ENCODE measurements at places on chromosomes 3 and 15.

DNA sequence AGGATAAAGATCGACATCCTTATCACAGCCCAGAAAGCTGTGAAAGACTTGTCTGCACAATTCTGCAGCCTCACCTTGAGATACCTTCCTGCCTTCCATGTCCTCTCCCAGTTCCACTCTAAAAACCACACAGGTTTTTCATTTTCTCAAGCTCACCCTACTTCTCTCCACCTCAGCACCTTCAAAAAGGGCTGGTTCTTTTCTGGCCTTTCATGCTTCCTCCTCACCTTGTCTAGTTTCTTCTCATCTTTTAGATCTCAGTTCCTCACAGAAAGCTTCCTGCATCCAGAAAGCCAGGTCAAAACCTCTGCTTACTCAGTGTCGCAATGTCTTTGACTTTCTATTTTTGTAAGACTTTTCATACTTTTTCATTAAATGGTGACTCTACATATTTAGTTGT lies 140.2 kb upstream of the STT3B start:
- no peak for DNase-seq

DNA sequence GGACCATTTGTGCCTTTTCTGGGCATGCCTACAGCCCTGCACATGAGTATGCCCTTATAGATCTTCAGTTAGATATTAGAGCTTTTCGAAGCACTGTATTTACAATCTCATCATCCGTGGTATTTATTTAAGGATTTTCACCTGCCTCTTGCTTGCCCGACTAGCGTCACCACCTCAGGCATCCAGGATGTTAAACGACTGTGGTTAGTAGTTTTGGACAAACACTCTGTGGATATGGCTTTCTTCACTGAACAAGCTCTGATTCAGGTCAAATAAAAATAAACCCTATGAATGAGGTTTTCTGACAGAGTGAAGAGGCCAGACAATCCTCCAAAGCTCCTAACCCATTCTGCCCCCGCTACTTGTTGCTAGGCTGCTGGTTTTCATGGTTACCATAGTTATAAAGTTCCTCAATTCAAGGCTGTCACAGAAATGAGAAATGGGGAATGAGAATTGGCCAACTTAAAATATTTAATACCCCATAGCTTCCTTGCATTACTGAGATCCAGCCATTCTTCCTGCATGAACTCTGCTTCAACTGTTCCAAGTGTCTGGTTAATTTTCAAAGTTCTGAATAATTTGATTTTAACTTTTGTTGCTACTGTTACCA lies 440.1 kb downstream of the GABRG3 start:
- DNase-seq, result no peak

- no peak for DNase-seq
Observed at GRCh38 chr3:63202529-63202928, 75.6 kb upstream of the SYNPR start.

DNA sequence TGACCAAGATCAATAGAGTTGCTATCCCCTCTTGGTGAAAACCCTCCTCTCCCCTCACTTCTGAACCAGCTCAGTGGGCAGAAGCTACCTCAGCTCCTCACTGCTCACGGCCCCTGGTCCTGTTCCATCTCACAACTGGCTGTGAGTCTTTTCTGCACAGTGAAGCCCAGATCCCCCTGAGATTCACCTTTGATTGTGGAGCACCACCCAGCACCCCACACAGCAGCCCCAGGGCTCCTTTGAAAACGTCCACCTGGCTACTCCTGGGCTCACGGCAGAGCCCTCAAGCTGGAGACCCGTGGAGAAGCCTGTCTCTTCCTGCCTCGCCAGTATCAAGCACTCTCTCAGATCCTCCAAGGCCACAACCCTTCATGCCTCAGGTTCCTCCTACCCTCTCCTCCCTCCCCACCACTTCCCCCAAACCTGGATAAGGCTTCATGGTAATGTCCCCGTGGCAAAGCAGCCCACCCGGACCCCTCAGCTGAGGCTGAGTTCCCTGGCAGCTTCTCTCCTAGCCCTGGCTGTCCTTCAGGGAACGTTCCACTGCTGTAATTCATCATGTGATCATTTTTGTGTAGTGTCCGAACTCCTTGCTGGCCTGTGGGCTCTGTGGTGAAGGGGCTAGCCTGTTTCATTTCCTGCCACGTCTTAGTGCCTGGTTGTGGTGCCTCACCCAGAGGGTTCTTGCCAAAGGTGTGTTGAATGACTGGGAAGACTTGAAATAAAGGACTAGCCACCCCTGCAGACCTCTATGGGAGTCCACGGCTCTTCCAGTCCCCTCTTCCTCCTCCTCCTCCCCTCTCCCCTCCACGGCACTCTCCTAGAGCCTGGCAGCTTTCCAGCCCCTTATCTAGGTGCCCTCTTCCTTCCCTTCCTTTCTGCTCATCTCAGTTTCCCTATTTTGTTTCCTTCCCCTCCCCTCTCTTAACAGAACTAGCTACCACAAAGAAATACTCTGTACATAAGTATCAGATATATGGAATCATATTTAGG lies 44.5 kb downstream of the KY start:
- DNase-seq, result no peak

GRCh38 chr15:51191072-51191670 lies 96.5 kb upstream of the TNFAIP8L3 start:
- DNase-seq, result no peak

DNA sequence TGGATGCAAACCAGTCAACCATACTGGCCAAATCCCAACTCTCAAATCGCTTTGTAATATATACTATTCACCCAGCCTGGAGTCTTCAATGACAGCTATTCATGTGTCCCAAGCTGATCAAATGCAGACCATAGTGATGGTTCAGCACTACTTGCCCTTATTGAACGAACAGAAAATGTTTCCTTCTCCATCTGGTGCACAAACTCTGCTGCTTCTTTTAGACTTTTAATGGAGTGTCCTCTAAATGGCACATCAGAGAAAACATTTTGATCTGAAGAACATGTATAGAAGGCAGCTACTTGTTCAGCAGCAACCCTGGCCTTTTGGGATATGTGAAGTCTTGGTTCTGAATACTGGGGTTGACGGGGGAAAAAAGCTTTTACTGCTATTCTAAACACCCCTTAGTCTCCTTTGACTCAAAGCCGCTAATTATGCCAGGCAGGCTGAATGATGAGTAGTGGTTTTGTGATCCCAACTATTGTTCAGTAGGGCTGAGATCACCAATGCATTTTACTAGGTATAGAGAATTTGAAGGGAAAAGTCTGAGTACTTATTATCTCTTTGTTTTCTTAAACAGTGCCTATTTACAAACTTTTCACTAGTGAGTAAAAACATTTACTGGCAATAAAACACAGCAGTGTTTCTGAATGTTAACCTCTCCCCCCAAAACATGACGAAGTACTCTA lies 781.2 kb downstream of the ROBO1 start:
- DNase-seq, result no peak

GRCh38 chr3:151301787-151302186 lies 14.8 kb downstream of the GPR87 start:
- DNase-seq, result no peak

DNA sequence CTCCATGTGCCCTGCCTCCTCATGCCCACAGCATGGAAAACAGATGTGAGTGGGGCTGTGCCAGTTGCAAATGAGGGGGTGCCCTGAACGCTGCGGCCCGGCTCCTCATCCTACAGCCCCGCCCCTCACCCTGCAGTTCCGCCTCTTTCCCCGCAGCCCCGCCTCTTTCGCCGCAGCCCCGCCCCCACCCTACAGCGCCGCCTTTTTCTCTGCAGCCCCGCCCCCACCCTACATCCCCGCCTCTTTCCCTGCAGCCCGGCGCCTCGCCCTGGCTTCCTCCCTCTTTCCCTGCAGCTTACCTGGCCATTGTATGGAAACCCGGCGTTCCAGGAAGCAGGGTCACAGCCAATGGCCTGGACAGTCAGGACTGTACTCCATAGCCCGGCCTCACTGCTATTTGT lies 284.9 kb downstream of the TLE3 start:
- no peak for DNase-seq

- no peak for DNase-seq
Observed at GRCh38 chr3:184259878-184260723, 1.3 kb downstream of the CAMK2N2 start.

- DNase-seq, result no peak
Observed at GRCh38 chr3:183266454-183266853, 13.4 kb downstream of the B3GNT5 start.

DNA sequence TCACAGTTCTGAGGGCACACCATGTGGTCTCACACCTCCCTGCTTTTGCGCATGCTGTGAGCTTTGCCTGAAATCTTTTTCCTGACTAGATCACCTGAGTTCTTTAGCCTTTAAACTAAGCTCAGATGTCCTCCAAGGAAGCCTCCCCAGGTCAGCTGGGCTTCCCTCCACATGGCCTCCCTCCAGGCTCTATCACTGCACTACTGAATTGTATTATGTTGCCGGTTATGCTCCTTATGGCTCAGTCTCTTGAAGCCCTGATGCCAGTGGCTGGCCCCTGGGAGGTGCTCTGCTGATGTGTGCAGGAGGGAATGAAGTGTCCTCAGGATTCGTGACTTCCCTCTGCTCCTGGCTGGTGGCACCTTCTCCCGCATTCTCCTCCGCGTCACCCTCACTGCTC lies 93.3 kb upstream of the BLM start:
- DNase-seq, result no peak

DNA sequence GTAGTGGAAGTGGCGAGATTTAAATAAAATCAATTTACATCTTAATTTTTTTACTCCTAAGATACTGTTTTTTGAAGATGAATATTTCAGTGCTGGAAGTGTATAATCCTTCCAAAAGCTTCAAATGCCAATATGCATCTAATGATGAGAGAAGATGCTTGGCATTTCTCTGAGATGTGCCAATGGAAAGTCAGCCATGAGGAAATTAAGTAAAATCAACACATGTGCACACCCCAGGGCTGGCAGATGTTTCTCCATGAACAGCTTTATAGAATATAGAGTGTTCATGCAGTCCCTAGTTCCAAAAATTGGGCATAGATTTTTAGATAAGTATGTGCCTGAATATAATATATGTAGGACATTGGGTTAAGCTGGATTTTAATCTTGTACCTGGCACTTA lies 90.1 kb downstream of the CPNE4 start:
- no peak for DNase-seq
